Stimulated activated CD4-positive, alpha-beta T cell treated with anti-CD3 and anti-CD28 coated beads, Interleukin-1b, Interleukin-23, amount 100 ng/mL, for 1 hour (primary cell): ENCODE measurements at places on chromosomes 6 and 20.

- DNase-seq: no peak
Observed at GRCh38 chr6:39812853-39813533, 20.8 kb downstream of the DAAM2 start.

DNA sequence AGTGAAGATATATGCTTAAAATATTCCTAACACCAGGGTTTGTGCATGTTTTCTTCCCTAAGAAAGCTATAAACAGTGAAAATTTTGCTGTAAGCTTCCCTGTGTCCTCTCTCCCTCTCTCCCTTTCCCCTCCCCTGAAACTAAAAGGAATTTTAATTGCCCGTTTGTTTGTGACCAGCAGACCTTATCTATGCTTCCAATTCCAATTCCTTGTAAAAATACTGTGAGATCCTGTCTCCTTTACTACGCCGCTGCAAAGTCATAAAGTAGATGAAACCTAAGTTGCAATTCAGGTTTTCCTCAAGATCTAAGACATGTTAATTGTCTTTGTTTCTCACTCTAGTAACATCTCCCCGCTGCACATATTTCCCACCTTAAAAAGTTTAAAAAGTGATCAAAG, 82.3 kb downstream of the DNAH8 start:
- DNase-seq: no peak

GRCh38 chr6:168756009-168756634, 315.1 kb downstream of the SMOC2 start:
- no peak for DNase-seq

DNA sequence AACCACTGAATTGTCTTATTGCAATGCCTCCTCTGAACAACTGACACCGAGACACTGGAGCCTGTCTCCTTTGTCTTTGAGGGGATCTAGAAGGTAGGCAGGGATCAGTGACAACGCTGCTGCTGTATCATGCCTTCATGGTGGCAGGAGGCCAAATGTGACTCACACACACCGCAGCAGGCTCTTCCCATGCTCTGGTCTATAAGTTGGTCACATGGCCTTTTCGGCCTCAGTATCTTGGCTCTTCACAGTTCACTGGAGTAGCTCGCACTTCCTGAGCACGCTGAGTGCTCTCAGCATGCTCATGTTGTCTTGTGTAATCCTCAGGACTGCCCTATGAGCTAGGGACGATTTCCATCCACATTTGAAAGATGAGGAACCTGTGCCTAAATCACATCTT, 167.4 kb upstream of the PCSK2 start:
- no peak for DNase-seq

DNA sequence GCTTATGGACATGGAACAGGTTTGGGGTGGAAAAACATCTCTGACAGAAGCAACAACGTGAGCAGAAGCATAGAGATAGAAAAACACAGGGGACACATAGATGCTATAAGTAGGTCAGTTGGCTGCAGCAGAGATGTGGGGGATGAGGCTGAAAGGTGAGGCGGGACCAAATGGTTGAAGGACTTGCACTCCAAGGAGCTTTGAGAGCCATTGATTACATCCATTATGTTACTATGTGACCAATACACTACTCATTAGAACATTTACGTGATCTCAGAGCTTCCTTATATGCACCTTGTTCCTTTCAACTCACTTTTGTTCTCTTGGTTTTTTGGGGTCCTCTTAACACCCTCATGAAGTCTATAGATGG, 47.9 kb upstream of the TTPAL start:
- DNase-seq: no peak

GRCh38 chr6:45000833-45001232, 327.3 kb upstream of the RUNX2 start:
- no peak for DNase-seq

DNA sequence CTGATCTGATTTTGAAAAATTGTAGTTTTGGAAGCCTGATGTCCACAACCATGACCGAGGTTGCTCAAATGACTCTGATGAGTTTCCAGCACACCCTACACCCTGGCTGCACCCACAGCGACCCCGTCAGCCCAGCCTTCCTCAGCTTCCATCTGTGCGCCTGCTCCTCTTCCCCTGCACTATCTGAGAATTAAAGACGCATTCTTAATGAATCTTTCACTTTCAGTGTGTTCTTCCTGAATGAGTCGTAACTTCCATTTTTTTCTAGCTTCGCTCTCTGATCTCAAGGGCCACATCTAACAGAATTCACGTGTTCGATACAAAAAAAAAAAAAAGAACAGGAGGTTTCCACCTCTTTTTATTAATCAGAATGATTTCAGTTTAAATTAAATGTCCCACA, 21.3 kb upstream of the RREB1 start:
- no peak for DNase-seq

- DNase-seq: no peak
Observed at GRCh38 chr20:3133155-3133554, 26.5 kb downstream of the FASTKD5 start.

GRCh38 chr6:431986-432385, 40.4 kb downstream of the IRF4 start:
- DNase-seq: no peak

GRCh38 chr20:37411408-37412219, 65.7 kb downstream of the SRC start:
- DNase-seq: no peak
